T-helper 2 cell treated with Interferon-gamma antibody and Interleukin-4, amounts not matched to agents 5 μg/mL and 100 μg/mL, for 36 hours (primary cell): ENCODE measurements at places on chromosomes 16 and 17.

GRCh38 chr17:13827118-13827517 is 225.4 kb upstream of the HS3ST3A1 start:
- no peak for DNase-seq

- no peak for DNase-seq
These were observed 35.5 kb upstream of the ZC3H18 start for GRCh38 chr16:88534638-88535190.

DNA sequence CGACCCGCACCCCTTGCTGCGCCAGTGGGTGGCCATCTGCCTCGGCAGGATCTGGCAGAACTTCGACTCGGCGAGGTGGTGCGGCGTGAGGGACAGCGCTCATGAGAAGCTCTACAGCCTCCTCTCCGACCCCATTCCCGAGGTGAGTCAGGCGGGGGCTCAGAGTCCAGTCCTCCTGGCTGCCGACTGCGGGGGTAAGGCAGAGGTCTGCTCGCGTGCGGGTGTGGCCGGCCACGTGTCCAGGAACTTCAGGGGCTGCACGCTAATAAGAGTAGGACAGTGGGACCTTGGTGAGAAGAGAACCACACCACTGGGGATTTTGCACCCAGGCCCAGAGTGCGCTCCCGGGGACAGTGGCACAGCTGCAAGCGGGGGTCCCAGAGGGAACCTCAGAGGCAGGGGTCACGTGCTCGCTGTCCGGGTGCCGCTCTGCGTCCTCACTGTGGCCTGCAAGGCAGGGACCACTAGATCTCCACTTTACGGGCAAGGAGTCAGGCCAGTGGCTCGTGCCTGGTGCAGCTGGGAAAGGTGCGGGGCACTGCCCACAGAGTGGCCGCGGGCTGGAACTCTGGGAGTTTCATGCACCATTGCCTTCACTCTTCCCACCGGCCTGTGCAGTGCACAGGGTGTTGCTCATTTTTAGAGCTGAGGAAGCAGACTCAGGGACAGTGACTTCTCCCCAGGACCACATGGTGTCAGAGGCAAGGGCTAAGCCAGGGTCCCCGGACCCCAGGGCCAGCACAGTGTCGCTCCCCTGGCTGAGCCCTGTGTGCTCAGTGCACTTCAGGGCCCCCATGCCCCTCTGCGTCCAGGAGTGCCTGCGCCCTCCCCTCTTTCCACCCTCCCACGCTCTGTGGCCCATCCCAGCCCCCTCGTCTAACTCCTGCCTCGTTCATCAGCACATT is 107.6 kb upstream of the CHMP6 start:
- no peak for DNase-seq

- DNase-seq, result no peak
These were observed 128.5 kb downstream of the MRTFB start for GRCh38 chr16:14199624-14200023.

- no peak for DNase-seq
These were observed 75.1 kb downstream of the CYLD start for GRCh38 chr16:50816901-50817555.

- DNase-seq, result no peak
These were observed 157.0 kb downstream of the C16orf95 start for GRCh38 chr16:87160234-87160636.

DNA sequence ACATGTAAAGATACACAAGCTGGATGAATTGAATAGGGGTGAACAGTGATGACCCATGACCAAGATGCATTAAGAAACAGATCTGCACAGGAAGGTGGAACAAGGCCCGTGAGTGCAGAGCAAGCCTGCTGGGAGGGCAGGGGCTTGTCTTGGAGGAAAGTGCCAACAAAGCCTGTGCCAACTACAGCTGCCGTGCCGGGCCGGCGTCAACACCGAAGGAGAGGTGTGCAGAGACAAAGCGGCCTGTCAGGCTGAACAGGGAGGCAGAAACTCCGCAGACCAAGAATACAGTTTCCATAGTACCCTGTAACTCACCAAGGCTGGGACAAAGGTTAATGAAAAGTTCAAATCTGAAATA is 46.7 kb downstream of the ANKRD11 start:
- no peak for DNase-seq

DNA sequence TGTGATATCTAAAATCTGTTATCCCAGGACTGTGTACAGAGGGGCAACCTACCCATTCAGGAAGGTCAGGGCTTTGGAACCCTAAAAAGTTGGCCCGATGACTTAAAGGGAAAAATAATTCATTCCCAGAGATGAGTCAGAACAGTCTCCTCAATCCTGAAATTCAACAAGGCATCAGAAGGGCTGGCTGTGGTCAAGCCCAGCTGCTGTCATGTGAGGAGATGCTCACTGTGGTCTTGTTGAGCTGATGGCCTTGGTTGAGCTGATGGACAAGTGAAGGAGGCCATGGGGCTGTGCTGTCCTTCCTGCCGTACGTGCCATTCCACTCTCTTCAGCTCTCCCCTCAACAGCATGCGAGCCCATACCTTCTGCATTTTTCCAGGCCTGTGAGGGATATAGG is 20.9 kb upstream of the DRG2 start:
- no peak for DNase-seq

GRCh38 chr16:56289862-56290261 is 98.6 kb downstream of the GNAO1 start:
- DNase-seq, result no peak

DNA sequence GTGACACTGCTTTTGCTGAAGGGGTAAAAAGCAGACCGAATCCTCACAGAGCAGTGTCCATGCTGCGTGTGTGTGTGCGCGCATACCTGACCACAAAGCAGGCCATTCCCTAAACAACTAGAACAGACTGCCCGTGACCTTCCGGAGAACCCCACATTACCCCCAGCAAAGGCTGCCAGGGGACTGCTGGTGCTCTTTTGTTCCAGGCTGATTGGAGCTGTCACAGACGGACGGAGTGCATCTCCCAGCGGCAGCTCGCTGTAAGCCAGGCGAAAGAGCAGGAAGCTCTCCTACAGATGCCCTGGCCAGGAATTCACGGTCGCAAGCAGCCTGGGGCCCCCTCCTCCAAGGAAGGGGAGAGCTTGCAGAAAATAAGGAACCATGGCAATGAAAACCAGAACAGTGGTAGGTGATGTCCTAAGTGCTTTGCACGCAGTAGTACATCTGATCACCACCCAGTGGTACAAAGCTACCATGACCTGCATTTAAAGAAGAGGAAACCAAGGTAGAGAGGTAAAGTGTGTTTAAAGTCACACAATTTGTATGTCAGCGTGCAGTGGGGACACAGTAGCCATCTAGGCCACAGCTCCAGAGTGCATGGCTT is 153.4 kb upstream of the DYNLRB2 start:
- no peak for DNase-seq

DNA sequence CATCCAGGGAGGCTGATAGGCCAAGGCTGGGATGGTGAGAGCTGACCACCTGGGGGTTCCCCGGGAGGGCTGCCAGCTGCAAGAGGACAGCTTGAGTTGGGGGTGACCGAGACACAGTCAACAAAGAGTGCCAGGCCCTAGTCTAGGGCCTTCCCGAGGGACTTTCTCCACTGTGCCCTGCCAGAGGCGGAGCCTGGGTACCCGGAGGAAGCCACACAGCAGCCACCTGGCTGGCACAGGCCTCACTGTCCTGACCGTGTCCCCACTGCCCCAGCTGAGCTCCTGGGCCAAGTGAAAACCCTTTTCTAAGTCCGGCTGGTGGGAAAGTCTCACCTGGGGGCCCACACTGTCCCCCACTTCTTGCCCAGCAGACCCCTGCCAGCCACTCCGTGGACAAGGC is 71.9 kb upstream of the GSE1 start:
- no peak for DNase-seq

- no peak for DNase-seq
These were observed 15.7 kb downstream of the RBL2 start for GRCh38 chr16:53449816-53450517.

- DNase-seq, result peak; percentile 51
These were observed 1.4 kb downstream of the MSL1 start for GRCh38 chr17:40122999-40123810.

GRCh38 chr17:79202480-79202879 is 127.9 kb downstream of the ENGASE start:
- DNase-seq, result no peak

DNA sequence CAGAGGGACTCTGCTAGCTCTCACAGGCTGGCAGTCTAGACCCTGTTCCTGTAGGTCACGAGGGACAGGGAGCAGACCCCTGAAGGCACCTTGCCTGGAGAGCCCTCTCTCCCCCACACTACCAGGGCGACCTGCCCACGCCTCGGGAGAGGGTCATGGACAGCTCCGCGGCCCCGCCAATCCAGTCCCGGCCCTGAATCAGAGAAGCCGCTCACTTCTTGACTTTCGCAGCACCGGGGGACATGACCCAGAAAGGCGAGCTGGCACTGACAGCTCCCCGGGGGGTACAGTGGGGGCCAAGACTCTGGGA is 5.1 kb downstream of the KIFC3 start:
- DNase-seq, result no peak

DNA sequence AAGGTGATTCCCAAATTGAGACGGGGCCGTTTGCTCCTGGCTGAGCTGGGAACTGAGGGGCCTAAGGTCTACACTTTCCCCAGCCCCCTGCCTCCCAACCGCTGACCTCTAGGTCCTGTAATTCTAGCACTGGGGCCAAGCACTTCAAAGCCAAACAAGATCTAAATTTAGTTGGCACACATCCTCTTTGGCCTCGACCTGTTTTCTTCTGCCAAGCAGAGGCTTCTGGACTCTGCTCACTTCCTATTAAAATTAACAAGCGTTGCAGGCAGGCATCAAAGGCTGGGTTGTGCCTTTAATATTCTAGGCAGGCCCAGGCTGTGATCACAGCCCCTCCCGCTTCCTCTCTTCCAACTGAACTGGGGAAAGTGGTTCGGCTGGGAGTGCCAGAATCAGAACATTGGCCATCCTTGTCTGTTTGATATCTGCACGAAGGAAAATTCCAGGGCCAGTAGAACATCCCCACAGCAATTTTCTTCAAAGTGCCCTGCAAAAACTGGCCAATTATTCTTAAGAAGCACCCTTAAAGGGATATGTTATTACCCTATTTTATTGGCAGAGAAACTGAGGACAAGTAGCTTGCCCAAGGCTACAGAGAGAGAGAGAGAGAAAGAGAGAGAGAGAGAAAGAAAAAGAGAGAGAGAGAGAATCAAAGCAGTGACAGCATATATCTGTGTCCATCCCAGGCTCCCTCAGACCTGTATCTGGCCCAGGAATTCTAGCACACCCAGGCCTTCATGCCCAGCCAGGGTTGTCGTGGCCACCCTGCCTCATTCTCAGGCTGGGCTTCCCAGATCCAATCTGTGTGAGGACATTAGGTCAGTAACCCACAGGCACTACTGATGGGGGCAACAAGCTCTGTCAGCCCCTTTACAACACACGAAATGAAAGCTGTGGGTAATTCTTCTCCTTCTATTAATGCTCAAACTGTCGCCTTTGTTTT is 12.8 kb upstream of the MT4 start:
- no peak for DNase-seq

- DNase-seq, result no peak
These were observed 30.5 kb downstream of the IQCK start for GRCh38 chr16:19748389-19749168.

GRCh38 chr16:88643644-88643932 is 5.2 kb downstream of the IL17C start:
- no peak for DNase-seq

GRCh38 chr17:67517325-67517724 is 140.2 kb downstream of the PITPNC1 start:
- no peak for DNase-seq

GRCh38 chr16:85970738-85971137 is 71.8 kb downstream of the IRF8 start:
- no peak for DNase-seq

DNA sequence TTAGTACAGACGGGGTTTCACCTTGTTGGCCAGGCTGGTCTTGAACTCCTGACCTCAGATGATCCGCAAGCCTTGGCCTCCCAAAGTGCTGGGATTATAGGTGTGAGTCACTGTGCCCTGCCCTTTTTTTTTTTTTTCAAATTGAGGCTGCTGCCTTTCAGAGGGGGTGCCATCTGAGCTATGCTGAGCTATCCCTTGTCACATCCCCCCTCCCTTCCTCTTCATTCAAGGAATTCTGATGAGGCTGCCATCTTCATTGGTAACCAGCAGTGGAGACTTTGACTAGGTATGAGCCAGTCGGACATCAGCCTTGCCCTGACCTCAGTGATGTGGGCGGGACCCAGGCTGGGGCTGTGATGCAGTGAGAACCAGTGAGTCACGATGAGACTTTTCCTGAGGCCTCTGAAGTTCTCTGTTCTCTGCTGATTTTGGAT is 24.4 kb upstream of the GPT2 start:
- peak; percentile 47 for DNase-seq

- no peak for DNase-seq
These were observed 31.2 kb downstream of the TRIM16 start for GRCh38 chr17:15652960-15653359.

DNA sequence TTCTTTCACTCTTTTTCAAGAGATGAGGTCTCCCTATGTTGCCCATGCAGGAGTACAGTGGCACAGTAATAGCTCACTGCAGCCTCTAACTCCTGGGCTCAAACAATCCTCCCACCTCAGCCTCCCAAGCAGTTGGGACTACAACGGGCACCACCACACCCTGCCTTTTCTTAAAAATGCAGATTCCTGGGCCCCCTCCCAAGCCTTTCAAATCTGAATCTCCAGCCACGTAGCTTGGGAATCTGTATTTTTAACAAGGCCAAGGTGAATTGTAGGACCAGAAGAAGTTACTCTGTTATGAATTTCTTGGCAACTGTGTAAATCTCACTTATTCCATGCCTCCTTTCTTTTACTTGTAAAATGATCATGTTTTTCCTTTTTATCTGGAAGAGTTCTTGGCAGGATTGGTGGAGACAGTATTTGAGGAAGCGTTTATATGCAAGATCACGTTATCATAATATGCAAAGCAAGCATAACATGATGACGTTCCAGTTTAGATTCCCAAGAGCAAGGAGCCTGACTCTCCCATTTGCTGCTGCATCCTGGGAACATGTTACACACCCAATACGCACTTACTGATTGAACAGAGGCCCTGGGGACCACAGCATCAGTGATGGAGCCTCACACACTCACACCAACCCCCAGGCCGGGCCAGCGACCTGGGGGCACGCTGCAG is 44.5 kb downstream of the LITAF start:
- DNase-seq, result no peak

DNA sequence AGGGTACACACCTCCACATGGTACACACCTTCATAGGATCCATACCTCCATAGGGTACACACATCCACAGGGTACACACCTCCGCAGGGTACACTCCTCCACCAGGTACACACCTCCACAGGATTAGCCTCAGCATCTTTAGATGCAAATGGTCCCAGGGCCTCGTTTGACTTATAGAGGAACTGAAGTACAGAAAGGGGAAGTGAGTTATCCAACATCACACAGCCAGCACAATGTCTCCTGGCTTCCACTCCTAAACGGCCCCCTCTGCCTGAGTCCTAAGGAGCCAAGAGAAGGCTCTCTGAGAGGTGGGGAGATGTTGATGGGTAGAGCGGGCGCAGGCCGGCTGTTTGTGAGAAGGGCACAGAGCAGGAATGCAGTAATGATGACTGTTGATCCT is 12.0 kb downstream of the FOXN1 start:
- no peak for DNase-seq

- DNase-seq, result no peak
These were observed 3.7 kb downstream of the CMTM1 start for GRCh38 chr16:66569827-66570405.

GRCh38 chr16:54944002-54944401 is 13.3 kb downstream of the IRX5 start:
- no peak for DNase-seq
